ENCODE measurements at places on chromosomes 2 and 18.

GRCh38 chr2:65658881-65659280 is 226.5 kb upstream of the SPRED2 start:
- DNase-seq = no peak

DNA sequence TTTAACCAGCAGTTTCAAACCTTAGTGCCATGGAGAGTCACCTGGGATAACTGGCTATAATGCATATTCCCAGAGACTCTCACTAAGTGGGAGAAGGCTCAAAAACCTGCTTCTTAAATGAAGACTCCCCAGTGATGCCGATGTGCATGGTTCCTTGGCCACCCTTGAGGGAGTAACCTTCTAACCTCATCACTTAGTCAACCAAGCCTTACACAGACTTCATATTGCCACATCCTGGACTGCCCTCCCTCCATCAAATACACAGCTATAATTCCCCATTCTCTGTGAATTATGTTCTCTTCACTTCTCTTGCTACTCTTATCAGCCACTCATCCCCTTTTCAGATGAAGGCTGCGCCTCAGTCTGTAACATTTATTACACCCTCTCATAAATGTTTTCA is 462.9 kb upstream of the RGPD4 start:
- no peak for DNase-seq

- DNase-seq = no peak
Observed at GRCh38 chr2:149816756-149817551, 229.4 kb upstream of the MMADHC start.

- DNase-seq = no peak
Observed at GRCh38 chr18:60134806-60135205, 235.0 kb downstream of the PMAIP1 start.

GRCh38 chr2:216829533-216829932 is 30.3 kb downstream of the TNP1 start:
- no peak for DNase-seq

DNA sequence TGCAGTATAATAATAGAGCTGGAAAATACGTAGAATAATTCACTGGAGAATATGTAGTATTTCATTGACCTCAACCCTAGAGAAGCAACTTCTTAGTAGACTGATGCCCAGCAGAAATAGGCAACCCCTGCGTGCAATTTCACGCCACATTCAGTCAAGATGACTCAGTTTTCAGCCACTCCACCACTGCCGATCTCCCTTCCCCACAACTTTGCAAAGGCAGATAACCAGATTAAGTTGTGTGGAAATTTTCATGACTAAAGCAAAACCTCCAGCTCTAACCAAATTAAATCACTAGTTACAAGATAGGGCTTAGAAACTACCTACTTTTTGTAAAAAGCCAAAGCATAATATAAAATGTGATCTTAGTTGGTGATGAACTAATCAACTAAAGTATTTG is 63.3 kb upstream of the STK17B start:
- DNase-seq = peak; percentile 33

DNA sequence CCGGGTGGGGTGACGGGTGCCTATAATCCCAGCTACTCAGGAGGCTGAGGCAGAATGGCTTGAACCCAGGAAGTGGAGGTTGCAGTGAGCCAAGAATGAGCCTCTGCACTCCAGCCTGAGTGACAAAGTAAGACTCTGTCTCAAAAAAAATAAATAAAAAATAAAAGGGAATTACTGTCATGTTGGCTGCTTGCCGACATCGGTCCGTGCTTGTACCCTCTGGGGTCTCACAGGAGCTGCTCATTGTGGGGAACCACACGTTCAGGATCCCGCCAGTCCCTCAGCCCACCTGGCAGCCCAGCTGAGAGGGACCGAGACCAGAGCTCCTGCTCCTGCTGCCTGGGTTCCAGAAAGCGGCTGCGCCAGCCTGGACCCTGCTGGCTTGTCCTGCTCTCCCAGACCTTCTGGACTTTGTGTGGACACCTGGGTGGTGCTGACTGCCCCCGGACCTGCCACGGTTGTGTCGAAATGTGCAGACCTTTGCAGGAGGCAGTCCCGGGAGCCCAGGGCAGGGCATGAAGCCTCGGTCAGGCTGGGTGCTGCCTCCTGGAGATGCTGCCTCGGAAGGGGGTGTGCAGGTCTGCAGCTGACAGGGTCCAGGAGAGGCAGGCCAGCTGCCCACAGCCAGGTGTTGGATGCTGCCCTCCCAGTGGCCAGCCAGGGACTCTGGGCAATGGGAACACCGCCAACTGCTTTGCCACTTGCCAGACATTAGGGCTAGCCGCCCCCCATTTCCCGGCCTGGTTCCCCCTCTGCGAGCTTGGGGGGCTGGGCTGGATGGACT is 16.4 kb downstream of the KLF11 start:
- no peak for DNase-seq

- DNase-seq = no peak
Observed at GRCh38 chr2:101817481-101817880, 120.0 kb downstream of the MAP4K4 start.

DNA sequence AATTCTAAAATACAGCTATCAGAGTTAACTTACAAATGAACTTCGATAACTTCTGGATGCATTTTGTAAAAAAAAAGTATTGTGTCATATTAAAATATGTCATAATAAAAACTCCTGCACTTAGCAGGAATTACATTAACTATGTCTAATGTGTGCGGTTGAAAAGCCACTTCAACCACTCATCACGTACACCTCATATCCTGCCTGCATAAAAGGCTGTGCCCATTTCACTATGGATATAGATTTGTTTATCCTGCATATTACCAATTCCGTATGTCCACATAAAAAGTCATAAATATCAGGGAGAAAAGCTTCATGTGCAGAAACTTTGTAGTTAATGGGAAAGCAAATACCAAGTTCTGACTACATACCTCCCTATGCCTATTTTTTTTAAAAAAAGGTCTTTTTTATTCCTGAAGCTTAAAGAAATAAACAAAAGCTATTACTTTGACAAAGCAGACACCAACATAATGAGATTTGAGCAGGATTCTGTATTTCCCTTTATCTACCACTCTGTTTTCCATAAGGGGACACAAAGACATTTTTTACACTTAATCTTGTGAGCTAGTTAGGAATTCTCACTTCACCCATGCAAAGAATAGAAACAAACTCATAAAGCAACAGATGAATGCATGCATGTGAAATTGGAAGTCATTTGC is 96.1 kb downstream of the PPP1R1C start:
- DNase-seq = no peak

- DNase-seq = no peak
Observed at GRCh38 chr18:46481847-46482245, 175.2 kb downstream of the LOXHD1 start.

- DNase-seq = no peak
Observed at GRCh38 chr18:68186039-68186438, 528.9 kb downstream of the TMX3 start.

DNA sequence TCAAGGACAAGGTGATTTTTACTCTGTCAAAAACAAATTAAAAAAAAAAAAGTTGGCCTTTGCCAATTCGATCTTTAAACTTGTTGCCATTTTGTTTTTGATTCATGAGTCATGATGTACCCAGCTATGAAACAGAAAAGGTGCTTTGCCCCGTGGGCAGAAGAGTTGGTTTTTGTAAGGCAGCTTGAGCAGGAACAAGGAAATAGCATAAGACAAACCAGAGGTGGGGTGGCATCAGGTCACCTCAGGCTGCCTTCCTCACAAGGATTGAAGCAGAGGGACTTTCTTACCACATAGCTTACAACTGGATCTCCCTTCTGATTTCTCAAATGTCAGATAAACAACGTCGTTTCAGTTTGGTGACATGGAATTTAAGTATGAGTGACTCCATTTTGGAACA is 123.8 kb downstream of the ARL4C start:
- peak; percentile 24 for DNase-seq

- DNase-seq = no peak
Observed at GRCh38 chr2:66691031-66691965, 256.4 kb downstream of the MEIS1 start.

- DNase-seq = no peak
Observed at GRCh38 chr18:62464266-62464665, 58.6 kb upstream of the ZCCHC2 start.

- no peak for DNase-seq
Observed at GRCh38 chr18:62842898-62843297, 127.6 kb downstream of the PHLPP1 start.

DNA sequence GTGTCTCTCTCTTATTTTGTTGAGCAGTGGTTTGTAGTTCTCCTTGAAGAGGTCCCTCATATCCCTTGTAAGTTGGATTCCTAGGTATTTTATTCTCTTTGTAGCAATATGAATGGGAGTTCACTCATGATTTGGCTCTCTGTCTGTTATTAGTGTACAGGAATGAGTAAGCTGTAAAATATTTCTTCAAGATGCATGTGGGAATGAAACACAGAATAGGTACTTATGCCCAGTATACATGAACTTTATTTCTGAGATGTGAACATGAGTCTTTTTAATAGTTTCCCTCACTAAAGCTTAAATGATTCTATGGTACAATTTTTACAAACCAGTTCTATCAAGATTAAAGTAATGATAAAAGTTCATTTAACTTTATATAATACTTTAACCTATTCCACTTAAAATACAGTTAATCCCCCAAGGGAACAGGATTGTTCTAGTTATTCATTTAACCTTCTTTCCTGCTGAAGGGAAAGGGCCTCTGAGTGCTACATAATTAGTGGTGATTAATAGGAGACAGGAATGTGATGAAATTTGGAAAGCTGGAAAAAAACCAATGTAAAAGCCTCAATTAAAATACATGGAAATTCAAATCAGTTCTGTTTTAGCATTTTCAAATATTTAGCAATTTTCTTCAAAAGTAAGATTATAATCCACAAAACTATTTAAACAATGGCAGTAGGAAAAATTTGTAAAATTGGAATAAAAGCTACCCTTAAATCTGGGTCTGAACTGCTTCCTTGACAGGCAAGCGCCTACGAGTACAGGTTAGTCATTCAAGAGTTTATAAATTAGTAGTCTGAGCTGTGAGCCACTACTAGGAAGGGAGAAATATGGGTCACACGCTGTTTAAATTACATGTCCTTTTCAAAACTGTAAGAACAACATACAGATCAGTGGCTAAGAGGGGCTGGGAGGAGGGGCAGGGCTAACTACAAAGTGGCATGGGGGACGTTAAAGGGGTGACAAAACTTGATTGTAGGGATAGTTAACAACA is 28.9 kb downstream of the SPIRE1 start:
- no peak for DNase-seq

DNA sequence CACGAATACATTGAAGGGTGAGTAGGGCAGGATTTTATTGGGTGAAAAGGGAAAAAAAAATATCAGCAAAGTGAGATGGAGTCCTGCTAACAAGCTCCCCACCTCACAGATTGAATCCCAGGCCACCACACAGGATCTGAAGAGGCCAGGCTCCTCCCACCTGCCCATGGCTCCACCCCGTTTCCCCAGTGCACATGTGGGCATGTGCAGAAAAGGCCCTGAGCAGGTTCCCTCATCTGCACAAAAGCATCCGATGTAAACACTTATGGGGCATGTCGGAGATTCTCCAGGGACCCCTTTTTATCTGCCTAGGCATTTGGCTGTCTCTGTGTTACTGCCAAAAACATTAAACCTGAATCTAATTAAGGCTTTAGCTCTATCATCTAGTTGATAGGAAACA is 35.2 kb downstream of the SKA1 start:
- DNase-seq = no peak

DNA sequence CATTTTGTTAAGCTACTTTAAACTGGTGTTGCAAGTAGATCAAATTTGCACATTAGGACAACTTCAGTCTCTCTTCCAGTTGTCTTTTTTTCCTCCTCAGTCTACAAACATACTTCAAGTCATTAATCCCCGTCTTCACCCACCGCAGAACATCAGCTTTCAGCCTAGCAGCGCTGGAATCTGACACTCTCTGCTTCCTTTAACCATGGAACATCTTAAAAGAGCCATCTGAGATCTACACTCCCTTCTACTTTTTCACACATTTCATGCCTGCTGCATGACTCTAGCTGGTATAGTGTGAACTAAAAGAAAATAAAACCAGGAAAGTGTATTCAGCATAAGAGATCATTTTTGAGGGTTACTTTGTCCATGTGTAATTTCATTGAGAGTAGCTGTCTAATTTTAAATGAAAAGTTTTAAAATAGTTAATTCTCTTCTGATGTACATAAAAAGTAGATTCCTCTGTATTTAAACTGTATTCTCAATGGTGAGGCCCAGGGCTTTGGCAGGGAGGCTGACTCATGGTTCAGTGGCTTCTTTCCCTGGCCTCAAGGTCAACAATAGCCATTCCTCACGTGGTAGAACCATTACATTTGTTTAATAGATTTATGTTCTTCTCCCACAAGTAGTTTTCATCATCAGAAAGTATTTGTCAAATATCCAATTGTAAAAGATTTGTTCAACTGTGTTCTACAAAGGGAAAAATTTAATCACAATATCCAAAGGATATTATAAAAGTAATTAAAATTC is 16.5 kb downstream of the SGPP2 start:
- no peak for DNase-seq

GRCh38 chr2:86249579-86250391 is 50.5 kb downstream of the MRPL35 start:
- no peak for DNase-seq

- no peak for DNase-seq
Observed at GRCh38 chr2:216777637-216778273, 82.1 kb downstream of the TNP1 start.

DNA sequence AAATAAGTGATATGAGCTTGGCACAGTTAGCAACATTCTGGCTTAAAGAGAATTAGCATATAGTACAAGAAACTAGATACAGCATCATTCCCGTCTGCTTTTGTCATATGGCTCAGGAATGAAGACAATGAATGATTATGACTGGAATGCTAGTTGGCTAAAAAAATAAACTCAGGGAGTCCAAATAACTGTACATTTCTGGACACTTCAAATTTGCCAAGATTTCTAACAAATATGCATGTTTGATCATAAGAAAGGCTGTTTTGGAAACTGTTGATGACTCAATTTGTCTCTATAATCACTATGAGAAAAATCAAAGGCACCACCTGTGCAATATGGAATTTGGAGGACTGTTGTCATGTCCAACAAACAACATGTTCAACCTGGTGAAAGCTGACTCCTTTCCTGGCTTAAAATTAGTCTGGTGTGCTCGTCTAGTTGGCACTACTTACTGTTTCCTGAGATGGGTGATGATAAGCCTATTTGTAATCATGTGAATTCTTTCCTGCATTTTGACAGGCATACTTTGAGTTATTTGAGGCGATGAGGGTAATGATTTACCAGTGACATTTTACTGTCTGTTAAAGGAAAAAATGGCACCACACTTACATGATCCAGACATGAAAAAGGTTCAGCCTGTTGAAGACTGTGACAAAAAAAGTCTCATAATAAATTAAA is 133.9 kb upstream of the CDH20 start:
- DNase-seq = no peak

- DNase-seq = no peak
Observed at GRCh38 chr2:9762941-9763340, 80.3 kb upstream of the TAF1B start.

GRCh38 chr18:40935423-40935822 is 1019.6 kb upstream of the PIK3C3 start:
- DNase-seq = no peak

GRCh38 chr2:64766841-64767669 is 113.3 kb upstream of the SERTAD2 start:
- DNase-seq = no peak

DNA sequence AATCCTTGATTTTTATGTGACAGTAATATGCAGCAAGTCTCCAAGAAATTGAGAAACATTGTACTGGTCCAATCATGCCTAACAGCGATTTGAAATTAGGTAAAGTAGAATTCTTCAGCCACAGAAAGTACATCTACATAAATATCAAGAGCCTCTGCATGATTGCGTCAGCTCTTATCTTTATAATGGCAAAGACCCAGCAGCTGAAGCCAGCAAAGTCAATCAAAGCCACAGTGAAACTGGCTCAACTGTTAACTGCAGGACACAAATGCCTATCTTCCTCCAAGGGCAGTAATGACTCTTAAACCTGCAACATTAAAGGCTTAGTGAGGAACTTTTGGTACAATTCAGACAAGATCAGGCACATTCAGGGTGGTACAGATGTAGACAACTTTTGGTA is 102.5 kb downstream of the BARD1 start:
- DNase-seq = no peak
